ENCODE measurements at places on chromosomes 11 and 22. TPM values are rescaled to one million over a fixed set of nuclear protein-coding genes. Genes with fewer than 3 reads are reported as not detected.

SCT gene
- not detected for total RNA-seq

OR6T1 gene
- not detected for total RNA-seq

PLAAT4 gene
- 1.7 TPM for total RNA-seq

MPPED2 gene
- not detected for total RNA-seq

SOX6 gene
- total RNA-seq: under 0.01 TPM

OR10W1 gene
- not detected for total RNA-seq

LARGE1 gene
- total RNA-seq: 8.9 TPM

PGA5 gene
- total RNA-seq: not detected

KCNQ1OT1 gene
- 2.8 TPM for total RNA-seq

OR5P2 gene
- total RNA-seq: not detected

CASTOR1 gene
- total RNA-seq: 7.4 TPM

P2RX6 gene
- 0.22 TPM for total RNA-seq

FREY1 gene
- total RNA-seq: 0.93 TPM

C11orf91 gene
- 0.27 TPM for total RNA-seq

B4GALNT4 gene
- 0.86 TPM for total RNA-seq

KIAA0930 gene
- total RNA-seq: 36.2 TPM

TYR gene
- total RNA-seq: not detected

SSH3 gene
- 8.2 TPM for total RNA-seq

OR56A1 gene
- total RNA-seq: not detected

GGT5 gene
- 2.3 TPM for total RNA-seq

GLB1L3 gene
- total RNA-seq: not detected

OR52N4 gene
- total RNA-seq: not detected

SCGB2A2 gene
- total RNA-seq: not detected

MRGPRE gene
- not detected for total RNA-seq

GSTT2 gene
- not detected for total RNA-seq

ADSL gene
- 161 TPM for total RNA-seq

MS4A4A gene
- not detected for total RNA-seq

MAPK11 gene
- total RNA-seq: 10.8 TPM

RFPL3 gene
- total RNA-seq: not detected

KRTAP5-7 gene
- 0.07 TPM for total RNA-seq

OR8A1 gene
- total RNA-seq: not detected

USP2 gene
- total RNA-seq: 0.13 TPM

F2 gene
- total RNA-seq: not detected

PHF21B gene
- total RNA-seq: not detected

PEX26 gene
- 41.1 TPM for total RNA-seq

CASP5 gene
- total RNA-seq: 0.72 TPM

GVQW3 gene
- 2.8 TPM for total RNA-seq
